ENCODE measurements at places on chromosomes 13 and 19. TPM values are rescaled to one million over a fixed set of nuclear protein-coding genes. Genes with fewer than 3 reads are reported as not detected.

Gene TFDP1
- total RNA-seq, result 83.8 TPM

Gene BEST2
- total RNA-seq, result not detected

Gene BIVM
- total RNA-seq, result 31.2 TPM

Gene ZNF468
- 16.8 TPM for total RNA-seq

Gene SMIM44
- total RNA-seq, result not detected

Gene LHB
- not detected for total RNA-seq

Gene ADGRE2
- 0.43 TPM for total RNA-seq

Gene S1PR4
- not detected for total RNA-seq

Gene GPX4
- total RNA-seq, result 337 TPM

Gene ZSCAN1
- total RNA-seq, result not detected

Gene PCDH8
- not detected for total RNA-seq

Measured in fibroblast of villous mesenchyme (primary cell).